Glomerular endothelial cell (primary cell): ENCODE measurements at places on chromosomes 7 and 10.
A peak's percentile ranks its signal among the peaks of the same experiment; 100 is the strongest.

DNA sequence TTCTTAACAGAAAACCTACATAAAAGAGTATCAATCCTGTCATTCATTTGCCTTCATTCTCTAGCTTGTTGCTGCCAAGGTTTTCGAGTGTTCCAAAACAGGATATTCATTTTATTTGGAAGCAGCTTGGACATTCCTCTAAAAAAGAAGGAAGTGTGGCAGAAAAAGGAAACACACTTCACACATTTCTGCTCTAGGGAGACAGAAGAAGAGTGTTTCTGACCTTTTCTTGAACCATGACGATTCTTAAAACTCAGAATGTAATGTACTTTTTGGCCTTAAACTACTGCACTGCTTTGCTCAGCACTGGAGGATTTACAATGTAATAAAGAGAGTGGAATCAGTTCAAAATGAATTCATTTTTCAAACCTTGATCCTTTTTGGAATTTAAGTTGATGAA, 81.3 kb downstream of the SEMA3A start:
- no peak for DNase-seq

- DNase-seq: peak; percentile 5
These were observed 15.8 kb upstream of the CAMK1D start for GRCh38 chr10:12333380-12334185.

- no peak for DNase-seq
These were observed 120.9 kb upstream of the DIP2C start for GRCh38 chr10:810351-810846.

DNA sequence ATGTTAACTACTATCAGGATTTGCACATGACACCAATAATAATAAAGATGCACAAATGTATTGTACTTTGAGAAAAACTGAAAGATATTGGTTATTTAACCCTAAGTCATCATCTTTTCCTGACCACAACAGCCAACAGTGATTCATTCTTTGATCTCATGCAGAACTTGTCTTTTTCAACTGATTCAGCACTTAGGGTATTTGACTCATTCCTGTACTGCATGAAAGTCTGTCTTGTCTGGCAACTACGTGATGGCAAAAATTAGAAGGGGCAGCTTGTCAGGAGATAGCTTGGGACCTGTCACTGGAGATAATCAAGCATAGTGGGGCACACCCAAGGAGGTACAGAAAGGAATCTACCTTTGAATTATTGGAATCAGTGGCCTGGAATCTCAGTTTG, 77.8 kb upstream of the LRRC17 start:
- DNase-seq: no peak

- DNase-seq: no peak
These were observed 57.8 kb downstream of the MINDY3 start for GRCh38 chr10:15802375-15802949.

GRCh38 chr7:101116898-101117297, 10.0 kb upstream of the SERPINE1 start:
- no peak for DNase-seq

- DNase-seq: no peak
These were observed 180.7 kb downstream of the EVX1 start for GRCh38 chr7:27423290-27423689.

- DNase-seq: no peak
These were observed 119.1 kb downstream of the NKX6-2 start for GRCh38 chr10:132666705-132667341.

DNA sequence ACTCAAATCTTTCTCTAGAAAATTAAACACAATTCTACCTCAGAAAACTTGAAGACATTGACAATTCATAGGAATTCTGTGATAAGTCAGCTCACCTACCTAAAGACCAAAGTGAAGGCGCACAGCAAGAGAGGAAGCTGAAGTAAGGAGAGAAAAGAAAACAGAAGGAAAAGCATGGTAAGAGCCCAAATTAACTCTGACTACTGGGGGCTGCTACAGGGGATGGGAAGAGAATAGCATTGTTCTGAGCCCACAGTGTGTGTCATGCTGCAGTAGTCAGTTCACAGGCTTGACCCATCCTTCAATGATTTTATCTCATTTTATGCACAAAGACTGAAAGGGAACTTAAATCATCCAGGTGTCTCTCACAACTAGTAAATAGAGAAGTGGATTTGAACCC, 111.3 kb downstream of the PTEN start:
- no peak for DNase-seq

DNA sequence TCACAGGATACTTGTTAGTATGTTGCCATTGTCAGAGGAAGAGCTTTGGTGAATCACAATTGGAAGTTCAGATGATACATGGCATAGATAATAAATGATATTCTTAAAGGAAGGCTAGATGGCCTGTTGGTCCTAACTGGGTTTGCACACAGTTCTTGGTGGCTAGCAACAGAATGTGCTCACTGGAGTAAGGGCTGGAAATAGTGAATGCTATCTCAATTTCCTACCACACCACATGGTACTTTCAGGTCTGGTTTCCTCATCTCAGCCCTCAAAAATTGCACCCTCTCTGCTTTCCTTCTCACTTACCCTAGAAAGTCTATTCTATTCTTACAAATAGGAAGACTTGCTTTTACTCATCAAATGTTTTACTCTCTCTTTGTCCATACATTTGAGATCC, 622.5 kb downstream of the ANKRD7 start:
- DNase-seq: no peak
